ENCODE measurements at places on chromosomes 13 and 19. TPM values are rescaled to one million over a fixed set of nuclear protein-coding genes. Genes with fewer than 3 reads are reported as not detected.
A peak's percentile ranks its signal among the peaks of the same experiment; 100 is the strongest.

GRCh38 chr19:8022275-8022674, 16.8 kb upstream of the ELAVL1 start:
- DNase-seq, result no peak

DNA sequence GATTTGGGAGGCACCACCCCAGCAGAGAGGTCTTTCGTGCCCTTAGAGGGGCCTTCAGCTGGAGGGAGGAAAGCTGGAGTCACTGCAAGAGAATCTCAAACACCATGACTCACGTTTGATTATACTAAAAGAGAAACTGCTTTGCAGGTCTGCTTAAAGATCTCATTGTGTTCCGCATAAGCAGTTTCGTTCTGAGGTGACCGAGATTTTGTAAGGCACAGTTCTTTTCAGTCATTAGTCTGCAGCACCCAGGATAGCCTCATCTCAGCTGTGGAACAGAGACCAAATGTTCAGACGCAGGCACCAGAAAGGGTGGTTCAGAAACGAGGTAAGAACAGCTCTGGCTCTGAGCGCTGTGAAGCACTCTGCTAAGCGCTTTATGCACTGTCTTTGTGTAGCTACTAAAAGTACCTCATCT, 71.2 kb upstream of the GTF3A start:
- no peak for DNase-seq

DNA sequence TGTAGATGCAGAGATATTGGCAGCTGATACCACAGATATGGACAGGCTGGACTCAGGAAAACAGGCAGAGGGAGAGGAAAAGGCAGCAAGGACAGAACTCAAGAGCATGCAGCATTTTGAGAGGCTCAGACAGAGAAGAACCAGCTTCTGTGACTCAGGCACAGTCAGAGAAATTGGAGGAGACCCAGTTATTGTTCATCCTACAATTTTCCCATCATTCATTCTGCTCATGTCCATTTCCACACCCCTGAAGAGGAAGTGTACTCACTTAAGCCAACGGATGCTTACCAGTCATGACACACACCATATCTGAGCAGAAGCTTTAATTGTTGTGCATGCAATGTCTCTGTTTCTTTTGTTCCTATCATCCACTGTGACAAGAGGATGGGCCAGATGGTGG, 359.8 kb upstream of the HTR2A start:
- DNase-seq, result no peak

DNA sequence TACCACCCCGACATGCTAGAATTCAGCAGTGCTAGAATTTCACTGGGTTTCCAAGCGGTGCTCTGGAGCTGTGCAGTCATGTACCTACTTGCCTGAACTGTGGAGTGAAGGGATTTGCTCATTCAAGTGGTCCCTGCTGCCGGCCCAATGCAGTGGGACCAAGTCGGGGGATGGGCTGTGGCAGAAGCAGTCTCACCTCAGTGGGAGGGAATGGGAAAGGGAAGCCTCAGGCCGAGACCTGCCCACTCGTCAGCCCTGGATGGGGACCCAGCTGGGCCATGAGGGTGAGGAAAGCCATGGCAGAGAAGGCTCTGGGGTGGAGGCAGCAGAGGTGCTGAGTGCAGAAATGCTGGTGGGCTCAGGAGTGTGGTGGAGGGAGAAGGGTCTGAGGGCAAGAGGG, 14.9 kb downstream of the KLHL26 start:
- no peak for DNase-seq

- DNase-seq, result no peak
Observed at GRCh38 chr13:46202188-46202795, 9.4 kb upstream of the LRRC63 start.

- no peak for DNase-seq
Observed at GRCh38 chr13:77513719-77514335, 21.7 kb upstream of the SCEL start.

DNA sequence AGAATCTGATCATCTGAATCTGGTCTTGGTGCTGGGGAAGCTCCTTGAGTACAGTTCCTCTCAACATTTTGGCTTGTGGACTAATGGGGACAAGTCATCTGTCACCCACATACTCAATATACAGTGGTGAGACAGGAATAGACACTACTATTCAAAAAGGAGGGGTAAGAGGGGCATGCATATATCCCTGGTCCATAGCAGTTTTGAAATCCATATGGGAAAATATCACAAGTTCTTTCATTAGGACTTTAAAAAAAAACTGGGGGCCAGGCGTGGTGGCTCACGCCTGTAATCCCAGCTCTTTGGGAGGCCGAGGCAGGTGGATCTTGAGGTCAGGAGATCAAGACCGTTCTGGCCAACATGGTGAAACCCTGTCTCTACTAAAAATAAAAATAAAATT, 20.3 kb upstream of the PPP5C start:
- DNase-seq, result no peak

DNA sequence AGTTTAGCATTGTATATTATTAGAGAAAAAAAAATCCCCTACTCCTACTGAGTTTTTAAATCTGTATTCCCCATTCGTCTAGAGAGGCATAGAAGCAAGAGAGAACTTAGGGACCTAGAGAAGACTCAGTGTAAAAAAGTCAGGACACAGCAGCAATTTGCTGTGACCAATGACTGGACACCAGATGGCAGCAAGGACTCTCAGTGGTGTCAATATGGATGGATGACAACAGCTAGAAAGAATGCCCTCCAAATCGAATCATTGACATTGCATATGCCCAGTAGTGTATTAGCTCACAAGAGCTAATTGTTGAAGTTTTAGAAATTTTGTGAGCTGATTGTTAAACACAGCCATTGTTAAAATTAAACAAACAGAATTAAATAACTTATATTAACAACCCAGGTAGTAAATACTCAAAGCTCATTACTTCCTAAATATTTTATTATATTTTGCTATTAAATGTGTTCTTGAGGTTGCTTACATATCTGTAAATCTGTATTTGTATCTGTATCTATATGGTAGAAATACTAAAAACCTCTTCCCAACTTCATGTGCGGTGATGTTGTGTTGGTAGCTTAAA, 43.9 kb downstream of the SIAH3 start:
- DNase-seq, result peak; percentile 63

GRCh38 chr13:40228496-40228895, 437.9 kb downstream of the FOXO1 start:
- DNase-seq, result no peak

DNA sequence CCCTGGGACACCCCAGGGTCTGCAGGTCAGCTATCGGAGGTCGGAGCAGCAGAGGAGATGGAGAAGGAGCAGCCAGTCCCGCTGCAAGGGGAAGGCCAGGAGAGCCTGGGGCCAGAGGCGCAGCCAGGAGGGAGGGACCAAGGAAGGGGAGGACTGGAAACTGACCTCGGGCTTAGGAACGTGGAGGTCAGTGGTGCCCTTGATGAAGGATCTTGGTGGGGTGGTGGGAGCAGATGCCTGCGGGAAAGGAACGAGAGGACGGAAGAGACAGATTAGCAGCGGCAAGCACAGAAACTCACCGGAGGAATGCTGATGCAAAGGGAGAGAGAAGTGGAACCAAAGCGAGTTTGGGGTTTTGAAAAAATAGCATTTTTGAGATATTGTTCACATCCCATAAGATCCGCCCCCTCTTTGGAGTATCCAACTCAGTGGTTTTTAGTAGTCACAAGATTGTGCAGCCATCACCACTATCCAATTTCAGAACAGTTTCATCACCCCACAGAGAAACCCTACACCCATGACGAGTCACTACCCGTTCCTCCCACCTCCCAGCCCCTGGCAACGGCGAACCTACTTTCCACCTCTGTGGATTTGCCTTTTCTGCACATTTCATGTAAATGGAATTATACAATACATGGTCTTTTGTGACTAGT, 22.1 kb downstream of the PLEKHF1 start:
- no peak for DNase-seq

GRCh38 chr13:33129094-33129832, 113.0 kb downstream of the KL start:
- no peak for DNase-seq

DNA sequence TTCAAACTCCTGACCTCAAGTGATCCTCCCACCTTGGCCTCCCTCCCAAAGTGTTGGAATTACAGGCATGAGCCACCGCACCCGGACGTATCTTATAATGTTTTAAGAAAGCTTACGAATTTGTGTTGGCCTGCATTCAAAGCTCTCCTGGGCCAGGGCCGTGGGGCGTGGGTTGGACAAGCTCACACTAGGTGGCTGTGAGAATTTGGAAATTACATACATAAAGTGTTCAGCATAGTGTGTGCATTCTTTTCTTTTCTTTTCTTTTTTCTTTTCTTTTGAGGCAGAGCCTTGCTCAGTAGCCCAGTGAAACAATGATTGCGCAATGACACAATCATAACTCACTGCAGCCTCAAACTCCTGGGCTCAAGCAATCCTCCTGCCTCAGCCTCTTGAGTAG, 2.6 kb downstream of the ZSWIM4 start:
- no peak for DNase-seq

GRCh38 chr19:4506449-4507149, 11.7 kb downstream of the PLIN4 start:
- peak; percentile 69 for DNase-seq

DNA sequence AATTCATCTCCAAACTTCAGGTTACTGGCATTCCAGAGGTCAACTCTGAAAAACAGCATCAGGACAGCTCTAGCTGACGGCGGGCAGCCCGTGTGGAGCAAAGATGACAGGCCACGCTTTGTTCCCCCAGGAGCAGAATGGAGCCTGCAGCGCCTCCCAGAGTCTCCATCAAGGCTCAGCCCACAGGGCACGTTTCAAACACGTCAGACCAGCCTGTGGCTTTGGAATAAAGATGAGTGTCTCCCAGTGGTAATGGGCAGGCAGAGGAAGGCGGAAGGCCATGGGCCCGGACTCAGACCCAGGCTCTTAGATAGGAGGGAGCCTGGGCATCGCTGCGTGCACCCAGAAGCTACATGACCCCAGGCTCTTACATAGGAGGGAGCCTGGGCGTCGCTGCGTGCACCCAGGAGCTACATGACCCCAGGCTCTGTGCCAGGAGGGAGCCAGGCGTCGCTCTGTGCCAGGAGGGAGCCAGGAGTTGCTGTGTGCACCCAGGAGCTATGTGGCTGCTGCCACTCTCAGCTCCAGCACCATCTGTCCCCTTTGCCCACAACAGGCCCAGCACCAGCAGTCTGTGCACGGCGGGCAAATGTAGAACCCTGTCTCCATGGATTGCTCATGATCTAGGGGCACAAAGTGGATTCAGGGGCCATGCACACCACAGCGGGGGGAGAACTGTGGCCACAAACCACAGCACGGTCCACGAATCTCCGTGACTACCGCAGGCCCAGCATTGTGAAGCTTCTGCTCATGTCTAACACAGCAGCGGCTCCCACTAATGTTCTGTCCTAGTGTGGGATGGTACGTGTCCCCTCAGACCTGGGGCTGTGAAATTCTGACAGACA, 47.8 kb upstream of the C13orf46 start:
- no peak for DNase-seq

DNA sequence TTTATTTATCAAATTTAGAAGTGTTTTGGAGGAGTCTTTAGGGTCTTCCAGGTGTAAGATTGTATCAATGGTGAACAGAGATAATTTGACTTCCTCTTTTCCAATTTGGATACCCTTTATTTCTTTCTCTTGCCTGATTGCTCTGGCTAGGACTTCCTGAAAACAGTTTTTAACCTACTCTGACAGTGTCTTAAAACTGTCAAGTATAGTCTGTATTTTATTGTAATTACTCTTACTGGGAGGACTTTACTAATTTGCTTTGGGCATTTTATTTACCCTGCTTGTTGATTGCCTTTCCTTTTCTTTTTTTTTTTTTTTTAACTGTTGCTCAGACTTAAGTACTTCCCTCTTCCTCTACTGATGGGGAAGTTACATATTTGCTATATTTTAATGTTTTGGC, 81.3 kb downstream of the URI1 start:
- no peak for DNase-seq

DNA sequence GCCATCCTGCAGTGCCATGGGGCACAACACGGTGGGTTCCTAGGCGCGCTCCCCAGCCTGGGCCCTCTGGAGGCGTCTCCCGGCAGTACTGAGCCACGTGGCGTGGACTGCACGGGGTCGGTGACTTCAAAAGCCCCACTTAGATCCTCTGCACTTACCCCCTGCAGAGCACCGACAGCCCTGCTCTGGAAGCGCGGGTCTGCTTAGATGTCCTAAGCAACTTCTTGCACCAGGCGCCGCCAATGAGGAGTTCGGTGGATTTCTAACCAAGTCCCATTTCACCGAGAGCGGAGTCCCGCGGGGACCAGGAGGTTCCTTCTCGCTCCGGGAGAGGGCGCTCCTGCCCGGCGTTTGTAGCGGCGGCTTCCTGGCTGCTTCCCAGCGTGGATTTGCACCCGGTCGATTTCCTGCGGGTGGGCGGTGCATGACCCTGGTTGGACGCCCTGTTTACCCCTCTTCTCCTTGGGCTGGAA, 25.2 kb upstream of the ZNF845 start:
- peak; percentile 6 for DNase-seq

Gene SRRM5
- total RNA-seq, result 0.32 TPM

Gene DNAAF3
- total RNA-seq, result 0.62 TPM

Gene PLIN4
- total RNA-seq, result not detected

Gene TRPM4
- total RNA-seq, result 40.6 TPM
